ENCODE measurements at places on chromosomes 13 and 19.

- DNase-seq: no peak
Observed at GRCh38 chr13:40213779-40214178, 452.7 kb downstream of the FOXO1 start.

GRCh38 chr13:110475117-110475516, 86.4 kb downstream of the RAB20 start:
- no peak for DNase-seq

DNA sequence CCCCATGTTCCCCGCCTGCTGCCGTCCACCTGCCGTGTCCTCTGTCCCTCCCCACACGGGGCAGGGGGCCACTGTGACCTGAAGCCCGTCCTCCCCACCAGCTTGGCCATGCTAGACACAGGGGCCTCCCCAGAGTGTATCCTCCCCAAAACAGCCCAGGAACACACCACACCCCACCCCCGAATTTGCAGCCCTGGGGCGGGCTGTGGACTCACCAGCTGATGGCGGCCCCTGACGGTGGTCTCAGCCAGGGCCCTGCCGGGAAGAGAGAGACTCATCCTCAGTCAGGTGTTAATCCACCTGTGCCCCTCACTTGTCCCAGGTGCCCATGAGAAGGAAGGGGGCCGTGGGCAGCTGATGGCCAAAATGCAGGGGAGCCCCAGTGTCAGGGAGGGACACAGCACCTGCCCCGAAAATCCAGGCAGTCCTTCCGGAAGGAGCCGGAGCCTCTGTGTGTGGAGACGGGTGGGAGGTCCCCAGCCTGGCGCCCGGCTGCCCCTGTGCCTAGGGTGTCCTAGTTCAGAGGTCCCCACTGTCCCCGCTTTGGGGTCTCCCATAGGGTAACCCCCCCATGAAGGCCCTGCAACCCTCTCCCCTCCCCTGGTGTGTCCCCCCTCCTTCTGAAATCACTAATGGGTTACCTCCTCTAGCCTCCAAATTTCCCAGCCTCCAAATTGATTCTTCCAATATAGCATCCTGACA, 39.3 kb upstream of the TCF3 start:
- DNase-seq: no peak

DNA sequence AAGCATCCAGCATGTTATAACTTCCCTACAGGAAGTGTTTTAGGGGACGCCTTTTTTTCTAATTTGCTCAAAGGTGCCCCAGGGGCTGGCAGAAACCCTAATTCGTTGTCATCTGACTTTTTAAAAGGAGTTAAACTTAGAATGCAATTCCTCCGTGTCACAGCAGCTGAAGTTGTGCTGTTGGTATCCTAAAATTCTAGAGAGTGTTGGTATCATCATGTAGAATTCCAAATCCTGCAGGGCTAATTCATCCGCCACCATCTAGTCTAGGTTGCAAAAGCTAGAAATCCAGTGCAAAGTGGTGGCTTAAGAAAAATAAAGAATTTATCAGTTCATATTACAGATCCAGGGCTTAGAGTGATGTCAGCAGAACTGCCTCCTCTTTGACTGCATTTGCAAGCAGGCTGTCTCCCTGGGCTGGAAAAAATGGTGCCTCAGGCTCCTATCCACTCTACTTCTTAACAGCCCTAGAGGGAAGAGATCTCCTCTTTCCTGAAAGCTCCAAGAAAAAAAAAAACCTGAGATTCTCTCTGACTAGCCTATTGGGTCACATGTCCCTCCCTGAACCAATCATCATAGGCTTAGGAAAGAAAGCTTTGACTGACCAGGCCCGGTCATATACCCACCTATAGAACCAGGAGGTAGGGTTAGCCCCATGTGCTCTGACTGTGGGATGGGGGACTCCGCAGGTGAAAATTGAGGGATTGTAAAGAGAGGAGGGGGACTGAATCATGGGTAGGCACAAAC, 73.0 kb downstream of the MAP4K1 start:
- no peak for DNase-seq

GRCh38 chr19:39398297-39398864, 7.2 kb downstream of the MED29 start:
- DNase-seq: no peak

DNA sequence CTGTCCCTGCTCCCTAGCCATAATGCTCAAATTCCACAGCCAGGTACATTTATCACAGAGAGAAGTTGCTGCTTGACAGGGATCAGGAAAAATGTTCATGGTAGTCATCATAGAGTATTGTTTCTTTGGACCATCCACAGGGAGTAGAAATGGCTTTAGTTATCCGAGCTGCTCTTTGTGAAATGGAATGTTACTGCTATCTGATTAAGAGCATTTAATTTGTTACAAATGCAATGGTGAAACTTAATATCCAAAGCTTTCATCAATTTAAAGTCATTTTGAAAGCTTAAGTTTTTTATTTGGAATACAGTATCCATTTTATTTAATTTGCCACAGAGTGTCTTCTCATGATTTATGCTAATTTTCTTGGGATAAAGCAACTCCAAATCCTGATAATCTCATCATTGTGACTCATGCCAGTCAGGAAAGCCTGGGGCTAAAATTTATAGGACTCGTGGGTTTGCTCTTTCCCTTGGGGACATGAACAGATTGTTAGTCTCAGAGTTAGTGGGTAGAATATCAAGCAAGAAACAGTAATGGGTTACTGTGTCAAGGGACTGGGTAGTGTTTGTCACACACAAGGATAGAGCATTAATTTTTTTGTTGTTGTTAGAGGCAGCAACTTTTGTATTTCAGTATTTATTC, 59.8 kb downstream of the SCEL start:
- no peak for DNase-seq

DNA sequence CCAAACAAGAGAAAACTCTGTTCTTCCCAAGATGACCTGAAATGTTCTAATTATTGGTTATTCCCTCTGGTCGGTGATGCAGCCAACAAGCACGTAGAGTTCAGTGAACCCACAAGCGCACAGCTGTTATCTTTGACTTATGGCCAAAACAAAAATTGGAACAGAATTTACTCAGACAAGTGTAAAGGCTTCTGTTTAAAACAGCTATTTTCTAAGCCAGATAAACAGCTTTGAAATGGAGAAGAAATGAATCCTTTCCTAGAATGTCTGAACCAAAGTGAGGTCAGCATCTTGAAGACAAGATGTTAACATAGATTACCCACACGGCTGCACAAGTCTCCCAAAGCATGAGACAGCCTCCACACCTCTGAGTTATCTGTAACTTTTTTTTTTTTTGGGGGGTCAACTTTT, 669.2 kb downstream of the DIAPH3 start:
- DNase-seq: no peak

GRCh38 chr13:112113348-112113747, 46.4 kb downstream of the SOX1 start:
- no peak for DNase-seq

DNA sequence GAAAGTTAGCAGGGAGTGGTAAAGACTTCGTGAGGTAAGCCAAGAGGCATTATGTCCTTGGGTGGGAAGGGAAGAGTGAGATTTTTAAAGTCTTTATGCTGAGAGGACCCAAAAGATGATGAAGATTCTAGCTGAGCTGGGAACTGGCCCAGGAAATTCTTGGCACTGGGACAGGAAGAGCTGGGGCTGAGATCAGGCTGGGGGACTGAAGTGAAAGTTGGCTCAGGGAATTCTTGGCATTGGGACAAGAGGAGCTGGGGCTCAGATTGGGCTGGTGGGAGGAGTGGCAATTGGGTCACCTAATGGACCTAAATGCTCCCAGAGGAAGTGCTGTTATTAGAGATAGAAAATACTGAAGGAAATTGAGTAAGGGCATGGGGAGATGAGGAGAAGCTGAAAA, 8.8 kb downstream of the SCEL start:
- DNase-seq: peak; percentile 2

DNA sequence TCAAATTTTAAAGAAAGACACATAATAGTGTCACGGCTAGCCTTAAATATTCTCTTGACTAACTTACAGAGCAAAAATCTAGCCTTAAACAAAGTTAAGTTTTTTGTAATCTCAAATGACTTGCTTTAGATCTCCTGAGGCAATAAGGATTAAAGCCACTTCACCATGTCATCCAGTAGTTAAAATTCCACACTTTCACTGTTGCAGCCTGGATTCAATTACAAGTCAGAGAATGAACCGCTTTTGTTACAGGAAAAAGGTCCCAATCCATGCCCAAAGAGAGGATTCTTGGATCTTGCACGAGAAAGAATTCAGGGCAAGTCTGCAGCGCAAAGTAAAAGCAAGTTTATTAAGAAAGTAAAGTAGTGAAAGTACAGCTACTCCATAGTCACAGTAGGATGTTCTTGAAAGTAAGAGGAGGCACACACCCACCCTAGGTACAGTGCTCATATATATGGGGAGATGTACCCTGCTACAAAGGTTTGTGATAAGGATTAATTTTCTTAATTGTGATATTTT, 34.6 kb upstream of the CD177 start:
- no peak for DNase-seq

DNA sequence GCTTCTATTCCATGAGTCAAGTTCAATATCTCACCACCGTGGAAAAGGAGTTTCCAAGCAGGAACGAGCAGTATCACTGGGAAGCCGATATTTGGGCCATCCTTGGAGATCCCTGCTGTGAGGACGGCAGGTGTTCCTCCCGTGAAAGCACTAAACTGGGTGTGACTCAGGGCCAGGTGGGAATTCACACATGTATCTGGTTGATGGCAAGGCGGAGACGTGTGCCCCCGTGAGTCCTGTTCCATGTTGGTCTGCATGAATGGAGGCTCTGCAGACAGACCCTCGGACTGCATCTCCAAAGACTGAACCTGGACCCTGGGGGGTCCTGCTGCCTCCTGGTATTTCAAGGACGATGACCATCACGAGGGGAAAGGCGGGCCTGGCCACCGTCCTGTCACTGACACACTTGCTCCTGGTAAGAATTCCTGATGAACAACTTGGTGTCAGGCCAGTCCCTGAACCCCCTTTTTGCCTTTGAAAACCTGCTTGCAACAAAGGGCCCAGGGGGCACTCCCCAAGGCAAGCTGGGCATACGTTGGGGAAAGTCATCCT, 22.8 kb upstream of the GAS6 start:
- DNase-seq: no peak

DNA sequence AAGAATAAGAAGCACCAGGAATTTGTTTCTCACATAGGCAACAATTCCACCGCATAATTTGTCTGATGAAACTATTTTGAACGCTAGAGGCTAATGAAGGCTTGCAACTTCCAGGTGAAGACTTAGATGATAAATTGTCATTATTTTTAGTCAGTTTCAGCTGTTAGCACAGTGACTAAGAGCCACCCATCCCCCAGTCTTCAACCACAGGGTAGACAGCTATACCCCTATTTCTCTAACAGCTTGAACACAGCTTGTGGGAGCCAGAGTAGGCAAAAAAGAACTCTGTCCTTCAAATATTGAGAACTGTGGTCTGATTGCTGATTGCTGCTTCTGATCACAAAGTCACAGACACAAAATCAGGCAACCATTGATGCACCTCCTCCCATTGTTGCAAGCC, 1124.8 kb upstream of the PRR20A start:
- no peak for DNase-seq

- DNase-seq: no peak
Observed at GRCh38 chr13:75407998-75408397, 74.0 kb downstream of the TBC1D4 start.

DNA sequence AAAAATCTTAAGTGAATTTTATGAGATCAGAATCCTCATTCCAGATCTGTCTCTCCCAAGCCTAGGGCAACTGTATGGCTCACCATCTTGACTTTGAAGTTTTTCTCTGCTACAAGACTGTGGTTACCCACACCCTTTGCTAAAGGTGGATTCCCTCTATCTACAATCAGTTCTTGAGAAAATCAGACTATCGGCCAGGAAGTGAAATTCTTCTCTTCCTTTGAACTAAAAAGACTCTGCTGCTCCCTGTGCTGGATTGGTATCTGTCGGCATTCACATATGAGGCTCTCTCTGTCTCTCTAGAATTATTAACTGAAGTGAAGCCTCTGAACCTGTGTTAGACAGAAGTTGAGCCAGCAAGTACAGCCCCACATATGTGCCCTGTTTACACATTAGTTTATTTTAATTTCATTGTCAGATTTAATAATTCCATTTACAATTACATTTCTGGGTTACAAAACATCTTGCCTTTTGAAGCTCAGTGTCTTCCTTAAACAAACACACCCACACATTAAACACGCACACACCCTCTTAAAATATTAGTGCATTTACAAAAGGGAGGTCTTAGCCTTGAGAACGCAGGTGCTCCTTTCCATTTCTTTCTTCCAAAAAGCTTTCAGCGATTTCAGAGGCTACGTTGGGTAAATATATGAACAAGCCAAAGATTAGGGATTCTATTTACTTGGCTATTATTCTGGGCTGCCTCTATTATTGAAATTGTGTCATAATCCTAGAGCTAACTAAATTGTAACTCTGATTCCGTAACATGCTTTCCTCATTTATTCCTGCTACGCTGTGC, 145.7 kb downstream of the MIPEP start:
- DNase-seq: no peak

DNA sequence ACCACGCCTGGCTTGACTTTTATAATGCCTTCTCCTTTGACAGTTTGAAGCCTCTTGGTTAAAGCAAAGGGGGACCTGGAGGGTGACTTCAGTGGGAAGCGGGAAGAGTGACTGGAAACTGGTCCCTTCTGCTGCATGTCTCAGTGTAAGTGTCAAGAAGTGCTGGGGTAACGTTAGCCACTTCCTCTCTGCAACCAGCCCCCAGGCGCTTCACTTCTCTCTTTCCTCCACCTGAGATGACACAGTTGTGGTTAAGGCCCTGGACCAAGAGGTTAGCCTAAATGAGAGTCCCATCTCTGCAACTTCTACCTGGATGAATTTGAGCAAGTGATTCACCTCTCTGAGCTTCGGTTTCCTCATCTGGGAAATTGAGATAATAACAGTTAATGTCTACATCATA, 16.3 kb downstream of the LEUTX start:
- no peak for DNase-seq

DNA sequence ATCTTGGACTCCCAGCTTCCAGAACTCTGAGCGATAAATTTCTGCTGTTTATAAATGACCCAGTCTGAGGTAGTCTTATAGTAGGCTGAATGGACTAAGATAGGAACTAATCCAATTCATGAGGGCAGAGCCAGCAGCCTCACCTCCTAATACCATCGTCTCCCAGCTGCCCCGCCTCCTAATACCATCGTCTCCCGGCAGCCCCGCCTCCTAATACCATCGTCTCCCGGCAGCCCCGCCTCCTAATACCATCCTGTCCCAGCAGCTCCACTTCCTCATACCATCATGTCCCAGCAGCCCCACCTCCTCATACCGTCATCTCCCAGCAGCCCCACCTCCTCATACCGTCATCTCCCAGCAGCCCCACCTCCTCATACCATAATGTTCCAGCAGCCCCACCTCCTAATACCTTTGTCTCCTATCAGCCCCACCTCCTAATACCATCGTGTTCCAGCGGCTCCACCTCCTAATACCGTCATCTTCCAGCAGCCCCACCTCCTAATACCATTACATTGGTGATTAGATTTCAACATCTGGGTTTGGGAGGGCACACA, 2.4 kb upstream of the ARGLU1 start:
- no peak for DNase-seq

- no peak for DNase-seq
Observed at GRCh38 chr13:31631746-31632145, 107.6 kb upstream of the RXFP2 start.

GRCh38 chr19:55157064-55157908, at the start of gene TNNI3:
Gene TNNI3, minus strand, starts transcription at chr19:55157732. Its CDS starts 143 bp downstream, at chr19:55157589.
- DNase-seq: no peak

Data from amygdala (tissue), 56 donors.